Activated CD4-positive, CD25-positive, alpha-beta regulatory T cell treated with anti-CD3 and anti-CD28 coated beads, Interleukin-2, amount 50 U/mL, for 16 hours (primary cell): ENCODE measurements at places on chromosomes 16 and 17.

GRCh38 chr16:50260206-50261159, 5.9 kb upstream of the ADCY7 start:
- DNase-seq, result no peak

DNA sequence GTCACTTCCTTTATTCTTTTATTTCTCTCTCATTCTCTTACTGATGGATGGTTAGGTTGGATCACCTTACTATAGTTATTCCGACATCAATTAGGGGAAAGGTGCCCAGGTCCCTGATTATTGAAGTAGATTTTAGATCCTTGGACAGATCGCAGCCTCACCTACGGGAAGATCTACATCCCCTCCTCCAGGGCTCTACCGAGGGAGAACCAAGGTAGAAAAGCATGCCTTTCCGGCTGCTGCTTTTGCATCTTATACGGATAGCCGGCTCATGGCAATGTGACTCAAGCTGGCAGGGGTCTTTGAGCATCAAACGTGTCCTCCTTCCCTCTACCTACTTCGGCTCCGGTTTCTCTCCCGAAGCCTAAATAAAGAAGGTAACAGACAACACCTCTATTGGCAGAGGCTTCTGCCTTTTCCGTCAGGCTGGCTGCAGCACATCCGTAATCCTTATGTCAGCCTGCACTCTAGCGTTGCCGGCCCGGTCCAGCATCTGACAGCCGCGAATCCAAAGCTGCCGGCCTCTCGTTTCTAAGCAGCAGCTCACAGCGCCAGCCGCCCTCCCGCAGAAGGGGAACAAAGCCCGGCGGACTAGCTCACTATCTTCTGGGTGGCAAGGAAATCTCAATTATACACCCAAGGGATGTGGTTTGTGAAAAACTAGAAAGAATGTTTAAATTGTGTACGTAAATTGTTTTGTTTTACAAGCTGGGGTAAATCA, 46.9 kb downstream of the IRX6 start:
- no peak for DNase-seq

- DNase-seq, result no peak
Observed at GRCh38 chr16:87765473-87765775, 362 bp downstream of the KLHDC4 start.

DNA sequence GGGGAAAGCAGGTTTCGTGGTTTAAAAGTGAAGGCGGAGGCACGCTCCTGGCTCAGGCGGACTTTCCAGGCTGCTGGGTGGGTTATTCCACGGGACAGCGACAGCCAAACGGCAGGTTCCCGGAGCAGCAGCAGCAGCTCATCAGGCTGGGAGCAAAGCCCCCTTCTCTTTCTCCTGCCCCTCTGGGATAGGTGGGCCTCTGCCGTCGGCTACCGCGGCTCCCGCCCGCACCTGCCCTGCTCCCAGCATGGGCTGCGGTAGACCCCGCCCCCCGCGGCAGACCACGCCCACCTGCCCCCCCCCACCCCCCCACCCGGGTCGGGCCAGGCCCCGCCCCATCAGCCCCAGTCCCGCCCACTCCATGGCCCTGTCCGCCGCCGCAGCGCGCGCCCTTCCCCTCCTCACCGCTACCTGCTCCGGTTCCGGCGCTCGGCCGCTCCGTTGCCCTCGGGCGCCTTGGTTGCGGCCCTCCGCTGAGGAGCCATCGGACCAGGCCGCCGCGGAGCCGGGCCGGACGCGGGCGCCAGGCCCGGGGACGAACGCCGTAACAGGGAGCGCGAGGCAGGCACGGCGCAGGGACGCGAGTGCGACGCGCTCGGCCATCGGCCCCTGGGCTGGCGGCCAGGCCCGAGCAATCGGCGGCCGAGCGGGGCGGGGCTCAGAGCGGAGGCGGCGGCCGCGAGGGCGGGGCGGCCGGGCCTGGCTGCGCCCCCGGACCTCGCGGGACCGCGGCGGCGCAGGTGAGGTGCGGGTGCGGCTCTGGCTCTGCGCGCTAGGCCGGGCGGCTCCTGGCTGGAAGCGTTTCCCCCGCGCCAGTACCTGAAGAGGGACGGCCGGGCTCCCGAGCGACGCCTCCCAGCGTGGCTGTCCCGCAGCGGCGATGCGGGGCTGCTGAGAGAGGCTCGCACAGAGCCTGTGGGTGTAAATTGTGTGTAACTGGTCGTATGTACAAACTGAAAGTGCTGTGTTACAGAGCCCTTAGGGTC, at the start of the genes HEXD and OGFOD3:
TSS of gene HEXD (plus strand) at position 347 of the 986 bp plus-strand sequence. CDS start 1,453 bp downstream, outside the sequence.
TSS of gene OGFOD3 (minus strand) at position 586 of the 986 bp plus-strand sequence. CDS start at position 485, 101 bp downstream.
- DNase-seq, result peak; percentile 66

DNA sequence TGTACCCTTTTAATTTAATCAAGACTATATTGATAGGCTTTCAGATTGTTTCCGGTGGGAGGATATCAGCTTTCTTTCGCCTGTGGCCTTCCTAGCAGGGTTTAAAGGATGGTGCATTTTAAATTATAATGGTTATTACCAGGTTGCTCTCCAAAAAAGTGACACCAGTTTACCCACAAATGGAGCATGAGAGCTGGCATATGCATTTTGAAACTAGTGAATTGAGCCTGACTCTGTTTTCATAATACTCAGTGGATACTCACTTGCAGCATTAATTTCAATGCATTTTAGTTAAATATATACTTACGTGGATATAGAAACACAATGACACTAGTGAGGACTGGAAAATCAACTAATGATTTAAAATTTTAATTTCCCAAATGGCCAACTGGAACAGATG, 5.8 kb downstream of the MYL4 start:
- DNase-seq, result no peak

- no peak for DNase-seq
Observed at GRCh38 chr17:67993998-67994361, 2.3 kb downstream of the C17orf58 start.

GRCh38 chr16:74224828-74225612, 71.6 kb upstream of the PSMD7 start:
- no peak for DNase-seq

- DNase-seq, result no peak
Observed at GRCh38 chr17:55275894-55276804, 11.4 kb downstream of the HLF start.

DNA sequence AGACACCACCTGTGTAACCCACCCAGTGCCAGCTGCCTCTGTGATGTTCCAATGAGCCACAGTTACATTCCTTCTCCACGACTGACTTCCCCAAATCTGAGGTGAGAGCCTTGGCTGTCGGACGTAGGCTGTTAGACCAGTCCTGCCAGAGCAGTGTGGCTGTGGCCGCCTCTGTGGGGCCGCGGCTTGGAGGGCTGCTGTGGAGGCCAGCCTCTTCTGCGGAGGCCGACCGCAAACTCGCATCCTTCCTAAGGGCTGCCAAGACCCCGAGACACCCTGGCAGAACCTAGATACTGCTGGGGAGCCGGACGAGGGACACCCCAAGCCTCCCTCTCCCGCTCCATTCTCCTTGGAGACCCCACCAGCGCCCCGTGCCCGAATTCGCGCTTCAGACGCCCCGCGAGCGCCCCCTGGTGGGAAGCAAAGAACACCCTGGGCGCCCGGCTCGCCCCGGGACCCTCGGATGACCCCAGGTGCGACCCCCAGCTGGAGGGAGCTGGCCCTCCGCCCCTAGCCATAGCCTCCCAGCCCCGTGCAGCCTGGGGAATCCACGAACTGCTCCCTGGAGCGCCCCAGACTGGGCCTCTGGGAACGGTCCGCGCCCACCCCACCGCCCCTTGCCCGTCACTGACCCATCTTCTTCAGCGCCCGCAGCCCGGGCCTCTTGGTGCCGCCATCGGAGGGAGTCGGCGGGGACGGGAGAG, 547 bp downstream of the PLCD3 start:
- DNase-seq, result no peak
